ENCODE measurements at places on chromosomes 4 and X.

DNA sequence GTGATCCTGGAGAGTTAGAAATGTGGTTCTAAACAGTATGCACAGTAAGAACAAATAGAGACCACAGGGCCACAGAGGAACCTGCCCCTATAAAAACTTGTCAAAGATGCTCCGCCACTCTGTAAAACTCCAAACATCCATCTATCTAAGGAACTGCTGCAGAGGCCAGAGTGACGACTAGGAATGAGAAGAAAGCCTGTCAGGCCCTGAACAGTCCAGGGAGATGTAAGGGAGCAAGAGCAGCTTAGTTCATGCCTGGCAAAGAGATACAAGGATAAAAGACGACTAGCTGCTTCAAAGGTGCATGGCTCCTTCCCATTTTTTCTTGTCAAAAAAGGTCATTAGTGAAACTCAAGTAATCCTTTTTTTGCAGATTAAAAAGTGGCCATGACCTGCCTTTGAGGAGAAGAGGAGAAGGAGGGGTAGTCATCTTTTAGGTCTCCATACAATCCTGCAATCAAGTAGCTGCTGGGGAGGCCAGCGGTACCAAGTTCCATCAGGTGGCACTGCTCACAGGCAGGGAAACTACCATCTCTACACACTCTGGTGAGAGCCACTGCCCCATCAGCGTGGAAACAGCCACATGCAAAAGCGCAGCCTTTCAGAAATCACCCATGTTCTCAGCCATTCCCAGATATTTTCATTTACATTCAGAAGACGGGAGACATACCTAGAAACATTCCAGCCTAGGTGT lies 162.1 kb downstream of the TSPAN5 start:
- DNase-seq: no peak

DNA sequence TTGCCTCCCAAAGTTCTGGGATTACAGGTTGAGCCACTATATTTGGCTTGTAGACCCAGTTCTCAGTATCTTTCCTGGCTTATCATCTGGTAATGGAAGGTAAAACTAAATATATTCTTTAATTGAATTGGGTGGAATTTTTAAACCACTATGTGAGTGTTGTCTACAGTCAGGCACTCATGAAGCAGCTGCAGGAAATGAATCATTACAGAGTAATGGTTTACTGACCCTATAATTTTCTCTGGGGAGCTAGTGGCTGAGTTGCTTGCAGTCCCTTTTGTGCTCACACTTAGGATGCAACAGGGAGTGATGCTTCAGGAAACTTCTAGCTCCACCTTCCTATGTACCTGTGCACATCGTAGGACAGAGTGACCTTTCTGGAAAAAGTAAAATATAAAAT lies 4.1 kb upstream of the UGT2B7 start:
- DNase-seq: no peak

DNA sequence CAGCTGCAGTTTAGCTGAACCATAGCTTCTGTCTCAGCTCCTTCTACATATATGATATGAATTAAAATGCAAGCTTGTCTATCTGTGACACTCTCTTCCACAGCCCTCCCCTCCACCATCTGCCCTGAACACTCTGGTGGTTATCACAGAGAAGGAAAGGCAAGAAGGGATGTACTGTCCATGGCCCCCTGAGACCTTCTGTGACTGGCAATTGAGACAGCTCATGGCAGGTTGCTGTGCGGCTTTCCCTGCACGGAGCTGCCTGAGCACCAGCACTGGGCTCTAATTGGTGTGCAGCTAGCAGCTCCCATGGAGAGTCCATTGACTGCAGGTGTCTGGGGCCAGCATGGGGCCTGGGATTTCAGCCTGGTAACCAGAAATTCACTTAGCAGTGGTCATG lies 109.8 kb upstream of the ANXA3 start:
- no peak for DNase-seq

GRCh38 chr4:184958127-184958922 lies 60.0 kb upstream of the HELT start:
- DNase-seq: no peak

DNA sequence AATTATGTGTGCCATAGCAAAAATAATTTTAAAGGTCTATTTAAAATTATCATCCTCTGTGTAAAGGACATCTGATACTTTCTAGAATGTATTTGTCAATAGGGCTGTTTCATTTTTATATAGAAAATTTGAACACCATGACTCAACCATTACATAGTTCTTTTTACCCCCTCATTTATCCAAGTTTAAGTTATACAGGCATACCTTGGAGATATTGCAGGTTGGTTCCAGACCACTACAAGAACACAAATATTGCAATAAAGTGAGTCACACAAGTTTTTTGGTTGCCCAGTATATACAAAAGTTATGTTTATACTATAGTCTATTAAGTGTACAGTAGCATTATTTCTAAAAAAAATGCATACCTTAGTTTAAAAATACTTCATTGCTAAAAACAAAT lies 130.4 kb downstream of the MSL3 start:
- no peak for DNase-seq

DNA sequence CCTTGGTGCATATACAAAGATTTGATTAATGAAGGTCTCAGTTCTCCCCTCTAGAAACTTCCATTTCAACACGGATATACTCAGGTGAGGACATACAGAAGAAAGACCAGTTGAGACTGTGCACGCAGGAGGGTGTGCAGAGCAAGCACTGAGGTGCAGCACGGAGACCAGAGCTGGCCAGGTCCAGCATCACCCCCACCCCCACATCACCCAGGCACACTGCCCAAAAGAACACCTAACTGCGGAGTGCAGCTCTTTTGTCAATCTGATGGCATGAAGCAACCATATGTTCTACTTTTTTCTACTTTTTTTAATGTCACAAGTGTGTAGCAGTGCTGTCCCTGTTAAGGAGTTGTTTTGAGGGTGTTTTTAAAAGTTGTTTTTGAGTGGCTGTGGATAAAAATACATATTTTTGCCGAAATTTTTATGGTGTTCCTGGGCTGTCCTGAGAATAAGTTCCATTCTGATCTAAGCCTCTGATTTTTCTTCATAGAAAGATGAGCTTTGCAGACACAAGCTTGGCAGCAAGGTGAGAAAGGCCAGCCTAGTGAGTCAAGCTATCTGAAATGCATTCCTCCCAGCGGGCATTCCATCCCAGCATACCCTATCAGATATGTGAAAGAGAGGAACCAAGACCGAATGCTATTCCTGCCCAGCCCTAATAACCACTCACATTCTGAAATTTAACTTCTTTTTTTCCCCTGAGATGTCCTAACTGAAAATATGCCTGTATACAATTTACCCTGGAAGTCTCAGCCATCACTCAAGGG lies 173.7 kb downstream of the PTTG2 start:
- DNase-seq: no peak

DNA sequence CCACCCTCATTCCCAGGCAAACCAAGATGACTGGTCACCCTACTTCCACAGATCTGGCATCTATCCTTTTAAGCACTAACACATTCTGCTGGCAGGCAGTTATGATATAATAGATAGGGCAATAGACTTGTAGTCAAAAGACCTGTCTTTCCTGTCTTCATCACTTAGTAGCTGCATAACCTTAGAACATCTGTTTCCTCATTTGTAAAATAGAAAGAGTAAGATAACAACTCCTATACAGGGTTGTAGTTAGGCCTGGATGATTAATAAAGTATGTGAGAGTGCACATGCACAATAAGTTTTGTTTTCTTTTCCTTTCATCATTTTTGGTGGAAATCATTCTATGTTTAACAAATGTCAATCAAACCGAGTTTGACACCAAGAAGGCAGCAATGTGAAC lies 72.1 kb downstream of the GPR82 start:
- no peak for DNase-seq

DNA sequence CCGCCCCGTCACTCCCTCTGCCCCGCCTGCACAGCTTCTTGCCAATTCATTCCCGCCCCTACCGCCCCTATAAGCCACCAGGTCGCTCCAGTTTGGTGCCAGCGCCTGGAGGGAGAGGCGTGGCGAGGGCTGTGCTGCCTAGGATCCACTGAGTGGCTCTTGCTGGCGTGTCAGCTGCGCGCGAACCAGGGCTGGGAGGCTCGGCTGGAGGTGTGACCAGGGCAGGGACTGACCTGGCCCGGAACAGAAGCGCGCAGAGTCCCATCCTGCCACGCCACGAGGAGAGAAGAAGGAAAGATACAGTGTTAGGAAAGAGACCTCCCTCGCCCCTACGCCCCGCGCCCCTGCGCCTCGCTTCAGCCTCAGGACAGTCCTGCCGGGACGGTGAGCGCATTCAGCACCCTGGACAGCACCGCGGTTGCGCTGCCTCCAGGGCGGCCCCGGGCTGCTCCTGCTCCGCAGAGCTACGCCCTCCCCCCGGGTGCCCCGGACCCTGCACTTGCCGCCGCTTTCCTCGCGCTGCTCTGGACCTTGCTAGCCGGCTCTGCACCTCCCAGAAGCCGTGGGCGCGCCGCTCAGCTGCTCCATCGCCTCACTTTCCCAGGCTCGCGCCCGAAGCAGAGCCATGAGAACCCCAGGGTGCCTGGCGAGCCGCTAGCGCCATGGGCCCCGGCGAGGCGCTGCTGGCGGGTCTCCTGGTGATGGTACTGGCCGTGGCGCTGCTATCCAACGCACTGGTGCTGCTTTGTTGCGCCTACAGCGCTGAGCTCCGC lies at the start of gene GPR78:
GPR78 (plus strand) TSS at position 72 of the 773 bp plus-strand sequence; CDS start at position 663, 591 bp downstream.
- no peak for DNase-seq

DNA sequence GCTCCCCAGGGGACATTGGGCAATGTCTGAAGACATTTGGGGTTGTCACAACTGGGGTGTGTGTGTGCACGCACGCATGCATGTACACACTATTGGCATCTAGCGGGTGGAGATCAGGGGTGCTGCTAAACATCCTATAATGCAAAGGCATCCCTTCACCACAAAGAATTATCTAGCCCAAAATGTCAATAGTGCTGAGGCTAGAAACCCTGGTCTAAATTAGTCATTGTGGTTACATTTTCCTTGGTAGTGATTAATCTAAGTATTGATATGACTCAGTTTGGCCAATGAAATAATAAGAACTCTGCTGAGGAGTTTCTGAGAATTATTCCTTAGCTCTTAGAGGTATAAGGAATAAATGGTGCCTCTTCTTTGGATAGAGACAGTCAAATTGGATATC lies 200.2 kb downstream of the CLCN4 start:
- DNase-seq: no peak

GRCh38 chrX:17544821-17545220 lies 169.8 kb downstream of the NHS start:
- DNase-seq: no peak

DNA sequence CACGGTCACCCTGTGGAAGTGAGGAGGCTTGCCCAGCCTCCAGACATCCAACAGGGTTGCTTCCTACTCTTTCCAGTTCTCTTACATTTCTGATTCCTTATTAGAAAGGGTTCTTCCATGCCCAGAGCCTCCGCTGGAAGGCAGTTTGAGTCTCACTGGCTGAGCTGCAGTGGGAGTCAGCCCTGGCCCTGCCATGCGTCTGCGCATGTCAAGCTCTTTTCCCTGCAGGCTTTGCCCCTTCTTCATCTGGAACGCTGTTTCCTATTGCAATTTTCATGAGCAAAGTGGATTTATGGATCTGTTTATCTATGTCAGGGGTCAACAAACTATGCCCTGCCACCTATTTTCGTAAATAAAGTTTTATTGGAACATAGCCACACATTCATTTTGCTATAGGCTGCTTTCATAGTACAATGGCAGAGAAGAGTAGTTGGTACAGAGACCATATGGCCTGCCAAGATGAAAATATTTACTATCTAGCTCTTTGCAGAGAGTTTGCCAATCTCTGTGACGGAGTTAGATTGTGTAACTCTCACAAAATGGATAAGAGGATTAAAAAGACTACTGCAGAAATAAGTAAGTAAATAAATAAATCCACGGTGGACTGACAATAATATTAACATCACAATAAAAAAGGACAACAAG lies 3.9 kb upstream of the CHRNA9 start:
- DNase-seq: no peak
